Stimulated activated CD4-positive, alpha-beta T cell treated with anti-CD3 and anti-CD28 coated beads, Interleukin-1b, Interleukin-23, amount 100 ng/mL, for 1 hour (primary cell): ENCODE measurements at places on chromosomes 5 and 9.

DNA sequence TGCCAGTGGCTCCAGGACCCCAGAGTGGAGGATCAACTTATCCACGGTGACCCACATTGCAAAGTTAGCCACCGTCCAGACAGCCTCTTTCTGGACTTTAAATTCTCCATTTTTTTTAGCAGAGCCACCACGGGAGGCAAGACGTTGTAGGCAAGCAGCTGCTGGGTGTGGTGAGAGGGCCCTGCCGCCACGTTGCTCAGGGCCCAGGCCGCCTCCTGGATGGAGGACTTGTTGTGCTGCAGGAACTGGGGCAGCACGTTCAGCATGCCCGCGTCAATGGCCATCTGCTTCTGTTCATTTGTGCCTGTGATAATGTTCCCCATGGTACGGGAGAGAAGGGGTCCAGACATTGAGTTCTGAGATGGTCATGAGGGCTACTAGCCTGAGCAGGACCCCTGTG, 114.3 kb upstream of the POC5 start:
- DNase-seq: no peak

GRCh38 chr5:131814990-131815389, 18.2 kb upstream of the FNIP1 start:
- DNase-seq: no peak

DNA sequence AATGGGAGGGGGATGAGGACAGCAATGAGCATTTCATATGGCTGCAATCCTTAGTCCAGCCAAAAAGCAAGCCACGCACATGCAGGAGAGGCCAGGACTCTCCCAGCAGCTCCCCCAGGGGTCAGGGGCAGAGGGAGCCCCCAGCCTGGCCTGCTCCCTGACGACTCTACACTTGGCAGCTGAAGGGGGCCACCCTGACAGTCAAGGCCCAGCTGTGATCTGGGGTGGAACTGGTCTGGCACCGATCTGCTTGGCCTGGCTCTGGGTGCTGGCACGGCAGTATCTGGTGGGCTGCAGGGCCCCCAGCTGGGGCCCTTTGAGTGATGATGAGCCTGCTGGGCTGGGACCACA, 118.1 kb downstream of the ADAMTS2 start:
- no peak for DNase-seq

DNA sequence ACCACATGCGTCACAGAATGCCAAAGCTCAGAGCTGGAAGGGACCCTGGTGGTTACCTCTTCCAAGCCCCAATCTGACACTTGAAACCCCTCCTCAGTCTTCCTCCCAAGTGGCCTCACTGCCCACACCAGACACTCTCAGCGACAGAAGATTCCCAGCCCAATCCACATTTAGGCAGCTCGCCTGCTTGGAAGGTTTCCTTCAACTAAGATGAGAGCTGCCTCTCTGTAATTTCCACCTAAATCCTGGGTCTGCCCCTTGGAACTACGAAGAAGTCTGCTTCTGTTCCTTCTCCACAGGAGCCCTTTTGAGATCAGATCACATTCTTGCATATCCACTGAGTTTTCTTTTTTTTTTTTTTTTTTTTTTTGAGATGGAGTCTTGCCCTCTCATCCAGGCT, 83.7 kb downstream of the PAX5 start:
- DNase-seq: no peak

DNA sequence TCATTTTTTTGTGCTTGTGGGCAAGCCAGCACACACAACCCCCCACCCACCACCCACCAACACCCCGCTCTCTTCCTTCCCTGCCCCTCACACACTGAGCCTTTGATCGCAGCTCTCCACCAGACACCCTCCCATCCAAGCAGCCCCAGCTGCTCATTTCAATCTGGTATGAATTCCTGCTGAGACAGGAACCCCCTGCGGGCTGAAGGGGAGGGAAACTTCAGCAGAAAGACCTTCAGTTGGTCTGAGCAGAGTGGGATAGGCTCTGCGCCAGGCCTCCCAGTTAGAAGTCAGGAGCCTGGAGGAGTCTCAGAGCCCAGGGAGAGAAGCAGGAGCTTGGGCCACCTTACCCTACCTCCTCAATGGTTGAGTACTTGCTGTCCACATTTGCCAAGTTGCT, 7.2 kb downstream of the PCDHGC5 start:
- DNase-seq: no peak

DNA sequence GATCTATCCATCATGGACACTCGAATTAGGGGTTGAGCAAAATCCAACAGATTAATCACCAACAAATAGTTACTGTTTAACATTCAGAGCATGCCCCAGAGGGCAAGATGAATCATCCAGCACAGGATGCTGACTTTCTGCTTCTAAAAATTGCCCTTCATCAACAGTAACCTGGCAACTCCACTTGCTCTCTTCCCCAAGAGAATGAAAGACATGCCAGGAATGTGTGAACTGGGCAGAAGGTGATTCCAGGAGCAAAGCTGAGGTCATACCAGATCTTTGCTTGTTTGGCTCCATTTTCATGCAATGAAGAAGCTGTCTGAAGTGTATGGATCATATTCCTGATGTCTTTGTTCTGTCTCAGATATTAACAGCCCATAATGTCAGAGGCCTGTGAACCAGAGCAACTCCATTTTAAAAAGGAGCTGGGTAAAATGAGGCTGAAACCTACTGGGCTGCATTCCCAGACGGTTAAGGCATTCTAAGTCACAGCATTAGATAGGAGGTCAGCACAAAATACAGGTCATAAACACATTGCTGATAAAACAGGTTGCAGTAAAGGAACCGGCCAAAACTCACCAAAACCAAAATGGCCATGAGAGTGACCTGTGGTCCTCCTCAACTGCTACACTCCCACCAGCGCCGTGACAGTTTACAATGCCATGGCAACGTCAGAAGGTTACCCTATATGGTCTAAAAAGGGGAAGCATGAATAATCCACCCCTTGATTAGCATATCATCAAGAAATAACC, 2.5 kb upstream of the ZNF367 start:
- no peak for DNase-seq

GRCh38 chr5:122653087-122654017, 121.5 kb upstream of the SNX2 start:
- no peak for DNase-seq

DNA sequence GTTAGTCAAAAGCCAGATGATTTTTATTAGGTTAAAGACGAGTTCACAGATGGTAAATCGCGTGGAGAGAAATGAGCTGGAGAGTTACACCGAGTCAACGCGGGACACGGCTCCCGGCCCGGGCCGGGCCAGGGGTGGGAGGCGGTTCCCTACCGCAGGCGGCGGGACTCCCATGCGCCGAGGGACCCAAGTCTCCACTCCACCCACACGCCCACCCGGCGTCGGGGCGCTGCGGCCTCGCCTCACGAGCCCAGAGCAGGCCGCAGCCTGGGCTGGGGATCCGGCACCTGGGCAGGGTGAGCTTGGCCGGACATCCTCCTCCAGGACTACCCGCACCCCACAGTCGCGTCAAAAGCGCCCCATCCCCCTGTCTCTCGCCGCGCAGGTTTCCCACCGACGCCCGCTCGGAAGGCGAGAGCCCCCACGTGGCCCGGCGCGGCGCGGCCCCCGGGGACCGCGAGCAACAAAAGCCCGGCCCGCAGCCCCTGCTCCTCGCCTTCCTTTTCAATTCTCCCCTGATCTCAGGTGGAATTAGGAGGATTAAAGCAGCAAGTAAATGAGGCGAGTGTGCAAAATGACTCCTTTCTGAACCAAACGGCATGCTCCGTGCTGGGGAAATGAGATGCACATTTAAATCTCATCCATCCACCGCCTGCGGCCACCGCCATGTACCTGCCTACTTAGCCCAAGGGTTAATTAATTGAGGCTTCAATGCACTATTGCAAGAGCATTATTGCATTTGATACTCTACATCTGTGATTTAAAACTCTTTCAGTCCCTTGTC, 196.5 kb upstream of the TBCA start:
- no peak for DNase-seq

GRCh38 chr5:128409166-128409800, 128.8 kb downstream of the FBN2 start:
- no peak for DNase-seq

- DNase-seq: no peak
These were observed 167.8 kb downstream of the RASEF start for GRCh38 chr9:82894961-82895821.

GRCh38 chr9:14752871-14753270, 30.3 kb upstream of the CER1 start:
- DNase-seq: no peak

DNA sequence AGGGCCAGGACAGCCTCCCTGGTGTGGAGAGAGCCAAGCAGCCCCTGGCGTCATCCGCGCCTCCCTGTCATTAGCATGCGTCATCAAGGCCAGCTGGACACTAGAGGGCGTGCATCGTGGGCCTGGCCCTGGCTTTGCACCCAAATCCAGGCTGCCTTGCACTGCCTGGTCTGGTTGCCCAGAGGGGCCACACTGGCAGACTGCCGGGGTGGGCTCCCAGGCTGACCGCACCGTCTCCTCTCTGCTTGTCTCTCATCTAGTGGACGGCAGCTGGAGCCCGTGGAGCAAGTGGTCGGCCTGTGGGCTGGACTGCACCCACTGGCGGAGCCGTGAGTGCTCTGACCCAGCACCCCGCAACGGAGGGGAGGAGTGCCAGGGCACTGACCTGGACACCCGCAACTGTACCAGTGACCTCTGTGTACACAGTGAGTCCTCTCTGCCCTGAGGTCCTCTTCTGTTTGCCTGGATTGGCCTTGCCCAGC, 29.0 kb downstream of the HK3 start:
- no peak for DNase-seq

DNA sequence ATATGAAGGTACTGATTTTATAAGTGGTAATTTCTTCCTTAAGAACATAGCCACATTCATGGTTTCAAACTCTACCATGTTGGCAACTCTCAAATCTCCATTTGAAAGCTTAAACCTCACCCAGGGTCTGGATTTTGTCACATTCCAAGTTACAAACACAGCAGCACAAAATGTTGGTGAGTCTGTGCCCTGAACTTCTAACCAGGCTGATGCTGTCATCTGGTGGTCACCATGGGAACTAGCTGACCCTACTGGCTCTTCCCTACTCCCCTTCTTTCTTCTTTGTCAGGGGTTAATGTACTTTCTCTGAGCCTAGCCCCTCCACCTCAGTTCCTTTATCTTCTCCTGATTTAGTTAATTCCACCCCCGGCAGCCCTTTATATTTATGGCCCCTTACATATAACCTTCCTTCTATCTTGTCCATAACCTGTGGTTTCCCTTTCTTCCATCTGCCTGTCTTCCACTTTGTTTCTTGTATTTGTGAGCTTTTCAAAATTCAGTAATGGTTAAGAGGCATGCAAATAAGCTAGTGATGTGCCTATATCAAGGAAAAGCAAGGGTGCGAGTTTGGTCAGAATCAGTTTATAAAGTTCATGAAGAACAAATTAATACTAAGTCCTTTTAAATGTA, 35.9 kb downstream of the TGFBR1 start:
- peak; percentile 24 for DNase-seq

- no peak for DNase-seq
These were observed 48.1 kb downstream of the NSUN2 start for GRCh38 chr5:6584727-6585126.

- no peak for DNase-seq
These were observed 109.3 kb upstream of the TMEM161B start for GRCh38 chr5:88377705-88378656.

- no peak for DNase-seq
These were observed 47.8 kb upstream of the ADAMTS2 start for GRCh38 chr5:179393078-179393477.
